ENCODE measurements at places on chromosomes 6 and 20.

DNA sequence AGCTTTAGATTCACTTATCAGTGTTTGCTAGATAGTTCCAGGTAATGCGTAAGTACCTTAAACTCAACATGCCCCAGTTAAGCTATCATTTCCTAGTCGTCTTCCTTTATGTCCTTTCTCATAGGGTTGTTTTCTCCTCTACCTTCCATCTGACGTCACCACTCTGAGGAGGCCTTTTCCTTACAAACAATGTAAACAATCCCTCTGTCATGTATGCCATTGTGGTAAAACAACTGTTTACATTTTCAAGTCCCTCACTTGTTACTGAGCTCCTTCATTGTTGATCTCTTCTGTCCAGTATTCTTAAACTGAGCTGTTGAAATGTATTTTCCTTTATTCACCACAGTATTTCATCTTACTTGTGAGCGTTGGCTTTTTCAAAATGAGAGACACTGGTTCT lies 45.4 kb upstream of the PLCG1 start:
- no peak for DNase-seq

DNA sequence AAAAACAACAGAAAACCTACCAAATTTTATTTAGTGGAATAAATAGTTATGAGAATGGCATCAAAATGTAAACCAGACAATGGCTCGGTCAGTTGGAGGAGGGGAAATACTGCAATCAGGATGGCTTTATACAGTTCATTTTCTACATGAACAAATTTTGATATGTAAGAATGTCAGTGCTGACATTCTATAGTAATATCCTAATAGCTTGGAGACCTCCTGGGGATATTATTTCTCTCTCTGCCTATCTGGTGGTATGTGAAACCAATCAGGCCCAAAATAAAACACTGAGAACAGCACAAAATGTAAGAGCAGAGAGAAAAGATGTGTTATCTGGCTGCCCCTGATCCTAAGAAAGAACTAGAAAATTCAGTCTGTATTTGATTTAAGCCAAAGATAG lies 327.7 kb downstream of the UBE3D start:
- DNase-seq: no peak

GRCh38 chr6:56093776-56094175 lies 153.6 kb downstream of the COL21A1 start:
- no peak for DNase-seq

DNA sequence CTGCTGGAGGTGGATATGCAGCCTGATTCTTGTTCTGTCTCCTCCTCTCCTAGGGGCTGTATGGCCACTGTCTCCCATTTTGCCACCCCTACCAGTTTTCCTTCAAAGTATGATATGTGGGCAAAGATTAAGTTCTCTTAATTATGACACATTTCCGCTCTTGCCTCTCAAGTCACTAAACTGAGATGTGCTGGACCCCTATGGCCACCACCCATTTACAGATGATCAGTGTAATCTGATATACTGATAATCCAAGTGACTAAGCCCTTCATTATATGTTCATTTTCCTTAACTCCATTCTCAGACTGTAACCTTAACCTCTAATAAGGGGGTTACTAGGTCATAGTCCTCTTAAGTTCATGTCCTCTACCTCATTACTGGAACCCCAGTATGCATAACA lies 711 bp upstream of the C20orf141 start:
- DNase-seq: no peak

DNA sequence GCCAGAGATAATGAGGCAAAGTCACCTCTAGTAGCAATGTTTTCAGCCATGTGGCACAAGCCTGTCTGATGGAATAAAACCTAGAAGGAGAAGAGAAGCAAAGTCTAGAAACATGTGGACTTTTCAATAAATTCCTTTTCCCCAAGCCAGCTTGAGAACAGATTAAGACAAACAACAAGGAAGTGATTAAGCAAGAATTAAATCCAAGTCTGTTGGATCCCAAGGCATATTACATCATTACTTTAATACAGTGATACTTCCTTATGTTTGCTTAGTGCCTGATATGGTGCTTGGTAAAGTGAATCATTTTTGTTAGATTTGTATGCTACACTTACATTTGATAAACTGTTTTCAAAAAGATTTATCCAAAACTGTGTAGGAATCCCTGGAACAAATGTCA lies 260.3 kb upstream of the FAM83B start:
- DNase-seq: peak; percentile 26

DNA sequence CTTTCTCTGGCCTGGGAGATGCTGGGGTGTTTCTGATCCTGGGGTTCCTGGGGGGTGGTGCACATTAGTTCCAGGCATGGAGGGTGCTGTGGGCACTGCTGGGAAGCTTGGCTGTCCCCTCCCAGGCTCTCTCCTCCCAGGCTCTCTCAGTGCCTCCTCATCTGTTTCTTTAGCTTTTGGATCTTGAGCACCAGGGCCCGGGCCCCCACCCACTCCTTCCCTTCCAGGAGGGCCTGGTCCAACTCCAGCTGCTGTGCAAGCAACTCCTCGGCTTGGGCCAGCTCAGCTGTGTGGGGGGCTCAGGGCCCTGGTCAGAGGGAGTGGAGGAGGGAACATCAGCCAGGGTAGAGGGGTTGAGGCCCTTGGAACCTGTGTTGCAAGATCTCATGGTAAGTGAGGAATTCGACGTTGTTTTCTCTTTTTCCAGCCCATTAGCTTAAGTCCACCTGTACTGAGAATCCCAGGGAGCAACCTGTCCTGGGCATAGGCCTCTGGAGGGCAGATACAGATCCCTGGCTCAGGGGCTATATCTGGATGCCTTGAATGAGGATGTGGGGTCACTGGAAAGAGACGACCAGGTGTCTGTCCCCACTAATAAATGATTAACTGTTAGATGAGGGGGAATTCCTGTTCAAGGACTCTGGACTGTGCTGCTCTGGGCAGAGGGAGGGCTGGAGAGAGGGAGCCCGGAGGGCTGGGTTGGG lies 34.5 kb upstream of the HLA-A start:
- DNase-seq: no peak

DNA sequence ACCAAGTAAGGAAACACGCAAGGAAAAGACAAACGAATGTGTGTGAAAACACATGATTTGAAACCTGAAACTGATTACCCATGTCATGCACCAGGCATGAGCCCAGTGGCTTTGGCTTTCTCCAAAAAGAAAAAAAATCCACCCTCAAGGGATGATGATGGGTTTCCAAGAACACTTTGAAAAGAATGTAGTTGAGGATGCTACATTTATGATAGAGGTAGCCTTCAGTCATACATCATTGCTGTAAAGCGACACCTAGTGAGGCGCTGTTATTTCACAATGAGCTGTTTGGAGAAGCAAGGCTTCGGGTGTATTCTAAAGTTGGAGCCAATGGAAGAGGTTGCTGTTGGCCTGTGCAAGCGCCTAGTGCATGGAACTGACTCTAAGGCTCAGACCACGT lies 124.9 kb downstream of the SCML4 start:
- no peak for DNase-seq

- DNase-seq: no peak
Measured at GRCh38 chr6:87250019-87250418, 72.4 kb upstream of the SMIM8 start.

DNA sequence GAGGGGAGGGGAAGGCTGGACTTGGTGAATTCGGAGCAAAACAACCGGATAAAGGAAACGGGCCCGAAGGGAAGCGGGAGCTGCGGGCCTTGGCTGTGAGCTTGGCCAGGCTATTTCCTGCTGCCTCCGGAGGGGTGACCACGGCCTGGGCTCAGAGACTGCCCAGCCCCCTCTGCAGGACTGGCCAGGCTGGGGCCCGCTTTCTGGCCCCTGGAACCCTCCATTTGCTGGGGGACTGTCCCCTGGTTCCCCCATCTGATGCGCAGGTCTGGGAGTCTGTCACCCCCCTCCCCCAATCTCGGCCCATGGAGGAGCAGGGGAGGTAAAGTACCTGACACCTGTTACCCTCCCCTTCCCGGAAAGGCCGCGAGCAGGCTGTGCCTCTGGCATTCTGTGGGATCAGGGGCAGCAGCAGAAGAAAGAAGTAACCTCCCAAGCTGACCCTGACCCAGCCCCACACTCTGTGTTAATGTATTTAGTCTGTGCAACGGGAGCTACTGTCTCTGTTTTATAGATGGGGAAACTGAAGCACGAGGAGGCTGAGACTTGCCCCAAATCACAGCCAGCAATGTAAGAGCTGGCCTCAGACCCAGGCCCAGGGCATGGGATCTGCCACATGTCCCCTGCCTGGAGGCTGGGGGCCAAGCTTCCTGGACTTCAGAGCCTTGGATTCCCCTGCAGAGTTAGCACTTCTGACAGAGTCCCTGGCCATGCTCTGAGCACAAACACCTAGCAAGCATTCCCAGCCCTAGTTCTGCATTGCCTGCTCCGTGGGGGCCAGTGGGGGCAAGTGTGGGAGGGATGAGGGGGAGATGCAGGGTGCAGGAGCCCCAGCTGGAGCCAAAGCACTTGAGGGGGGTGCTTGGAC lies 3.5 kb downstream of the C20orf204 start:
- DNase-seq: no peak

DNA sequence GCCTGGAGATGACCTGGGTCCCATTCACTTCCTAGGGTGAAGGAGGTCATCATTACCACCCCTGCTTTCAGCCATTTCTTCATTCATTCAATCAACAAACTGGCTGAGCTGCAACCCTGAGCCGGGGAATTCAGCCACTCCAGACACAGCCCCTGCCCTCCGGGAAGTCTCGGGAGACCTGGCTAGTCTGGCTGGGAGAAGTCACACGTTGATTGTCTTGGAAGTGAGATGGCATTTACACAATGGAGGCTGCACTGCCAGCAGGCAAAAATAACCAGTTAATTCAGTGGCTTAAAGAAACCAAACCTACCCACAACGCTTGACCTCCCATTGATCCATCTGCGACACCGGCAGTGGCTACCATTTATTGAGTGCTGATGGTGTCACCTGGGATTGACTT lies 2.0 kb upstream of the PMEPA1 start:
- no peak for DNase-seq

DNA sequence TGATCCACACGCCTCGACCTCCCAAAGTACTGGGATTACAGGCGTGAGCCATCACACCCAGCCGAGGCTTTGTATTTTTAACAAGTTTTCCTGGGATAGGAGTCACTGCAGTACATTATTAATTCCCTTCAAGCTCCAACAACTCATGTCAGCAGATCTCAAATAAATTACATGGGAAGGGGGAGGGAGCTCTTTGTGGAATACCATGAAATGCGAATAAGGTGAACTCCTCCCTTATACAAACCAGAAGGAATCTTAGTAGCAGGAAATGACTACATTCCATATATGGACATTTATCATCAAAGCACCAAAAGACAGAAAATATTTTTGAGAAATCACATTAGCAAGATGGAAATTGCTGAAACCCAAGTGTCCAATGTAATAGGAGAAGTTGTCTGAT lies 2.9 kb downstream of the GSS start:
- no peak for DNase-seq

DNA sequence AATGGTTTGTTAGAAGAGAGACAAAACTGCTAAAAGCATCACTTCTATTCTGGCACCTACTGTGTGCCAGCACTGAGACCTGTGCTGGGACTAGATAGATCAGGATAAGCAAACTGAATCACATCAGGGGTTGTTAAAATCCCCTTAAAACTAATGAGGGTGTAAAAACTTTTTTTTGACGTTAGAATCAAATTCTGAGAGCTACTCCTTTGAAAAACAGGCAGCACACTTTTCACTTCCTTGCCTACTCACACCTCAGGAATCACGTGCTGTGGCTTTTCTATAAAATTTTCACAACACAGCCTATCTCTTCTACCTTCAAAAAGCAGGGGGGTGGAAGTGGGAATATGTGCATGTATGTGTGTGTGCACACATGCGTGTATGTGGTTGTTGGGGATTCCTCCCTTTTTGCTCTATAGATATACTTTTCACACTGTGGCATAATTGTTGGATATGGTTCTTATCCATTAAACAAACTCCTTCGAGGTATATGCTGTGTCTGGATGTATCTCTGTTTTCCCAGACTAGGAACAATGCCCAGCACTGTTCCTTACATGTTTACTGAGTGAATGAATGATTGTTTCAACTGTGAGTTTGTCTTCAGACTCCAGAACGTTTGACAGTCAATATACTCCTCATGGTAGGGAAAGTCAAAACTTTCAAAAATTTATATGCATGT lies 105.4 kb downstream of the FYN start:
- no peak for DNase-seq

GRCh38 chr6:140070846-140071473 lies 696.5 kb upstream of the CITED2 start:
- no peak for DNase-seq

- peak; percentile 62 for DNase-seq
Measured at GRCh38 chr6:87151781-87152525, 3.4 kb upstream of the ZNF292 start.

- no peak for DNase-seq
Measured at GRCh38 chr6:133247581-133247980, 6.4 kb downstream of the EYA4 start.

DNA sequence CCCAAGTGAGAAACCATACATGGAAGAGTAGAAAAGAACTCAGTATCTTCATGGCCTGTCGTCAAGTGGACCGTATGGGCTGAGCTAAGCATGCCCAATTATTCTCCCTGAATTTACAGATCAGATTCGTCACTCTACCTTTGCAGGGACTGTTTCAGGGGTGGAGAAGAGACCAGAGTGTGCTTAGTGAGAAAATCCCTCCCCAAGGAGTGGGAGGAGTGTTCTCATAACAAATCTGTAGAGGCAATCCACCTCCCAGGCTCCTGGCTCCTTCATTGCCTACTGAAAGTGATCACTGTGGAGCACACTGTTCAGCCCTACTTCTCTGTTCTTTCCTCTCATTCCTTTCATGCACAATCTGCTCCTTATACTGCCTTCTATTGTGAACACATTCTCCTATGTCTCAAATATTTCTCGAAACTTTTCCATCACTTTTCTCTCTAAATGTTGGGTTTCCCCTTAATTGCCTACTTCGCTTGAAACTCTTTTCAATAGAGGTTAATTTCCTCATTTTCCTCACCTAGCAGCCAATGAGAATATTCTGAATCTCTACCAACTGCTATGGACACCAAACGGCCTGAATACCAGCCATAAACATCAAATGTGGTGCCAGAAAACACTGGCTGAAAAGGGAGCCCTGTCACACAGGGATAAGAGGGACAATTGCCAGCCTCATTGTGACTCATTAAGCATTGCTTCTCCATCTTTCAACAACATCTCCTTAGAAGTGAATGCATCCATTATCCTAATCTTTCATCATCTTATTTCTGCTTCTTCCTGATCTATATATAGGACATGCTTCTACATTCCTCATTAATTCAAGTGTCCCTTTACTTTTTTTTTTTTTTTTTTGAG lies 398.3 kb downstream of the UTRN start:
- peak; percentile 40 for DNase-seq

GRCh38 chr20:38252292-38253288 lies 7.9 kb downstream of the KIAA1755 start:
- DNase-seq: no peak

DNA sequence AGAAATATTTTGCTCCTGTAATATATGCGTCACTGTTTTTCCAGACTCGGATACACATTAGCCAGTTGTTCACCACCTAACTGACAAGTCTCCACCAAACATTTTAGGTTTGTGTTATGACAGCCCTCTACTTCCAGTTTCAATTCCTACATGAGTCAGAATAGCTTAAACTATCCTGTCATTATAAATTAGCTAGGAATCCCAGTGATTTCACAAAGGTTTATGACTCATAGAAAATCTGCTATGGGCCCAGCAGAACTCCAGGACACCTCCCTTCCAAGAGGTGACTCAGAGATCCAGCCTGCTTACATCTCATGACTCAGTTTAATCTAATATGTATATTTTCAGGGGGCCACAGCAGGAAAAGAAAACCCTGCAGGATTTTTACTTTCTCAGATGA lies 17.4 kb upstream of the PLCB4 start:
- peak; percentile 87 for DNase-seq

- peak; percentile 69 for DNase-seq
Measured at GRCh38 chr20:19858466-19859371, 100.7 kb downstream of the RIN2 start.

Data from AG20443 (cell line).